ENCODE measurements at places on chromosomes 6 and 20. TPM values are rescaled to one million over a fixed set of nuclear protein-coding genes. Genes with fewer than 3 reads are reported as not detected.

GRCh38 chr6:74851596-74851995 is 354.3 kb downstream of the COL12A1 start:
- DNase-seq: no peak

AKAP7 gene
- 7.5 TPM for total RNA-seq

- DNase-seq: no peak
Measured at GRCh38 chr6:108953681-108954080, 105.5 kb downstream of the ARMC2 start.

DNA sequence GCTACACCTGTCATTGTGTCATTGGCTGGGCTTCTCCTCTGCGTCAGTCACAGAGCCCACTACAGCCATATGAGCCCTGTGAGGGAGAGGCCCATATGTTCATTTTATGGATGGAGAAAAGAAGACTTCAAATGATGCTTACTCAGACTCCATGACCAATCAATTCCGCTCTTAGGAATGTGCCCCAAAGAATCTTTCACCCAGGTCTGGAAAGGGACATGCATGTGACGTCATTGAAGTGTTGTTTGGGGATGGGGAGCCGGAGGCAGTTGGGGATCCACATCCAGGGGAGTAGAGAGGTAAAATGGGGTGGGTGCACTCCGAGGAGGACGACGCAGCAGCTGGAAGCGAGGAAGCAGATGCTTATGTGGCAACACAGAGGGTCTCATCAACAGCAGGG is 9.6 kb upstream of the C6orf132 start:
- no peak for DNase-seq

- DNase-seq: no peak
Measured at GRCh38 chr6:69868252-69868804, 2.0 kb downstream of the COL19A1 start.

SUMO4 gene
- not detected for total RNA-seq

DNA sequence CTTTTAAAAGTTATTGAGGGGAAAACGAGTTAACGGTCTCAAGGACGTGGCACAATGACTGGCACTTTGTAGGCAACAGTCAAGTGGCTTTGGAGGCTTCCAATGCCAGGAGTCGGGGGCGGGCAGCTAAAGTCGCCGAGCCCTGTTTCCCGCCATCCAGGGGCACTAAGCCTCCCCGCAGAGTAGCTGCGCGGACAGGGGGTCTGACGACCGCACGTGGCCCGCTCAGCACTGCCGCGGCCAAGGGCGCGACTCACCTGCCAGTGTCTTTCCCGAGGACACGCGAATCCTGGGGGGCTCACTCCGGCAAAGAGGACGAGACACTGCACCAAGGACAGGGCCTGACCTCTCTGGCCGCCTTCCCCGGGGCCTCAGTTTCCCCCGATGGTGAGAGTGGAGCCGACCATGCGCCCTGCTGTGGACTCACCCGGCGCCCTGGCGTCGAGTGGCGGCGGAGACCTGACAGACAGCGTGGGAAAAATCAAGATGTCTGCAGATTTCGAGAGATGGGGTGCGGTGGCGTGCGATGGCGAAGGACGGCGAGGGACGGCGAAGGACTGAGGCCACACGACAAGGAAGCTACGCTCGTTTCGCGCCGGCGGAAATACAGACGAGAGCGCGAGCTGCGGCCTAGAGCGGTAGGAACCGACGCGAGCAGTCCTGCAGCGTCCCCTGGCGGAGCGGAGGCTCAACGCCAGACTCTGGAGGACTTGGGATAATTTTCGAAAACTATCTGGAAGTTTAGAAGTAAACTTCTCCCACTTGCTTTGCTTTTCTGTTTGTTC is at the start of gene SNHG17:
TSS of gene SNHG17 (minus strand) at position 559 of the 785 bp plus-strand sequence.
- DNase-seq: peak; percentile 93

RCAN2 gene
- total RNA-seq: 2.0 TPM

CCN6 gene
- not detected for total RNA-seq

GPR63 gene
- 3.0 TPM for total RNA-seq
